ENCODE measurements at places on chromosomes 4 and X.

DNA sequence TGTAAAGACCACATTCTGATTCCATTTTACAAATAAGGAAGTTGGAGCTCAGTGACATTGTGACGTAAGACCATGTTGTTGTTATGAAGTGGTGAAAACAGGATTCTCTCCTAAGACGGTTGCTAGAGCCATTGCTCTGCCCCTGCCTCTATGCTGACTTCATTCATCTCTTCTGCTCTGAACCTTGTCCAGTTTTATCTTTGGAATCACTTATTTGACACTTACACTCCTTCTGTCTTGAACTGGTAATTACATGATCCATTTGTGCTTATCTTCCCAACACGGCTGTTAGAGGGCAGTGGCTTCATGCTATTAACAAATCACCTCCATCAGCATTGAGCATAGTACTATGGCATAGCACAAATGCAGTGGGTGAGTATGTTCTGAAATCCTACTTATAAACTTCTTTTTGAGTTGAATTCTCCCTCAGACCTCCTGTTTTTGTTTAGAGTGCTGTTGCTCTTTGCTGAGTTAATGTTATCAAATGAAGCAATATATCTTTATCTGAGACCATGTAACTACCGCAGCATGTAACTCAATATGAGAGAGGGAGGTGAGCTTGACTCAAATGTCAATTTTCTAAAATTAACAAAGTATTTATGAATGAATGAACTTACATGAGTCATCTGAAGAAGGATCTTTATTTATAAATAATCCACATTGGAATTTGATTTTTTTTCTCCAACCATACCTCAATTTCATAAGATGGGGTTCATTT lies 177.8 kb downstream of the RASL11B start:
- no peak for DNase-seq

DNA sequence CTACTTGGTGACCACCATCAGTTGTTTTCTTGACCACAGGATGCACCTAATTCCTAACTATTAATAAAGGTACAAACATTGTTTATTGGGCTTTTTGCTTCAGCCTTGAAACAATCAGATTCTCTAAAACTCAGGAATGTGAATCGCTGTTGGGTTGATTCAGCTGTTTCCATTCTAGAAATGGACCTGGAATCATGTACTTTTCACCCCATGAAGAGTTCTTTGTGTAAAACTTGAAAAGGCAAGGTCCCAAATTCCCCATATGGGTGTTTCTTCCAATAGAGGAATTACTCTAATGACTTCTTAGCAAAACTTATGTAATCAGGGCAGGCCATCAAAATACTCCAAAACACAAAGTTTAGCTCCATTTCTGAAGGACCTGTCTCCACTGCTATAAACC lies 7.4 kb downstream of the AFAP1 start:
- DNase-seq = no peak

- no peak for DNase-seq
These were observed 187.4 kb downstream of the TEX13C start for GRCh38 chrX:125507119-125507518.

DNA sequence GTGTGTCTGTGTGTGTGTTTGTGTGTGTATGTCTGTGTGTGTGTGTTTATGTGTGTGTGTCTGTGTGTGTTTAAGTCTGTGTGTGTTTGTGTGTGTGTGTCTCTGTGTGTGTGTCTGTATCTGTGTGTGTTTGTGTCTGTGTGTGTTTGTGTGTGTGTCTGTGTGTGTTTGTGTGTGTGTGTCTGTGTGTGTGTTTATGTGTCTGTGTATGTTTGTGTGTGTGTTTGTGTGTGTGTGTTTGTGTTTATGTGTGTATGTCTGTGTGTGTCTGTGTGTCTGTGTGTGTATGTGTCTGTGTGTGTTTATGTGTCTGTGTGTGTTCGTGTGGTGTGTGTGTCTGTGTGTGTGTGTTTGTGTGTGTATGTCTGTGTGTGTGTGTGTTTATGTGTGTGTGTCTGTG lies 11.4 kb downstream of the IL9R start:
- no peak for DNase-seq

DNA sequence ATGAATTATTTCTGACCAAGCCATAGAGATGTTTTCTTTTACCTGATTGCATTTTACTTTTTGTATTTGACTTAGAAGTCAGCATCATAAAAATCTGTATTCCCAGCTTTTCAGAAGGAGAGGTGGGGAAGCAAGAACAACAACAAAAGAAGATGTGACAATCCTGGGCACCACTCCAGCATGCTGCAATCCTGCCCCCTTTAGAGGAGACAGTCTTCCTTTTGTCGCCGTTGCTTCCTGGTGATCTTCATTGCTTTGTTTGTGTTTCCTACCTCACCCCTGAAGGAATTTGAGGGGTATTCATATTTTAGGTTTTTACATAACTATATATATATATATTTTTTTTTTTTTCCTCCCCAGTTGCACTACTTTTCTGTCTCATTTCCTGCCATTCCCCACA lies 3.7 kb downstream of the QRFPR start:
- no peak for DNase-seq

DNA sequence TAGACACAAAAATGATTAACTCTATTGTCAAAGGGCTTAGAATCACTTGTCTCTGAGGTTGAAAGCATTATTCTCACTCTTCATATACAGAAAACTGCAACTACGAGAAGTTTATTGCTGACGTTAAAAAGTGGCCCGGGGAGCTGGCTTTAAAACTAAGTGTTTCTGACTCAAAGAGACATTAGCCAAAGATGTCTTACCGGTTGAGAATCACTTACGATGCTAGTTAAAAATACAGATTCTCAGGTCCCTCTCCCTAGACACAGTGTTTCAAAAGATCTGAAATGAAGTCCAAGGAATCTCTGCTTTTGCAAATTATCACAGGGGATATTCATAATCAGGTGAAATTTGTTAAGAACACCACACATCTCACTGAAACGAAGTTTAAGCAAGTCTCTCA lies 1.2 kb downstream of the GNPDA2 start:
- no peak for DNase-seq

GRCh38 chrX:31705816-31706215 lies 634.0 kb upstream of the FTHL17 start:
- no peak for DNase-seq

Data from thyroid gland (tissue), 4 donors.